ENCODE measurements at places on chromosomes 6 and 20.

GRCh38 chr6:108675226-108676200, 114.8 kb downstream of the FOXO3 start:
- DNase-seq, result no peak

GRCh38 chr6:134795691-134796090, 154.2 kb downstream of the ALDH8A1 start:
- no peak for DNase-seq

DNA sequence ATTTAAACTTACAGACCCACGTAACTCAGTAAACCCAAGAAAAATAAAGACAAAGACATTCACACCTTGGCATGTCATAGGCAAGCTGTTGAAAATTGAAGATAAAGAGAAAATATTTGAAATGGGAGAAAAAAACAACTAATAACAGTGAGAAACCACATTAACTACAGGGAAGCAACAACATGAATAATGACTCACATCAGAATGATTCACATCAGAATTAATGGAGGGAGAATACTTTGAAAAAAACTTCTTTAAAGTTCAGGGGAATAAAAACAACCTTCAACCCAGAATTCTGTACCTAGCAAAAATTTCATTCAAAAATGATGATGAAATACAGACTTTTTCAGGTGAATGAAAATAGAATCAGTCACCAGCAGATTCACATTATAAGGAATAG, 32.9 kb upstream of the SLC22A3 start:
- no peak for DNase-seq

GRCh38 chr20:63054681-63055240, 48.0 kb upstream of the BHLHE23 start:
- no peak for DNase-seq

DNA sequence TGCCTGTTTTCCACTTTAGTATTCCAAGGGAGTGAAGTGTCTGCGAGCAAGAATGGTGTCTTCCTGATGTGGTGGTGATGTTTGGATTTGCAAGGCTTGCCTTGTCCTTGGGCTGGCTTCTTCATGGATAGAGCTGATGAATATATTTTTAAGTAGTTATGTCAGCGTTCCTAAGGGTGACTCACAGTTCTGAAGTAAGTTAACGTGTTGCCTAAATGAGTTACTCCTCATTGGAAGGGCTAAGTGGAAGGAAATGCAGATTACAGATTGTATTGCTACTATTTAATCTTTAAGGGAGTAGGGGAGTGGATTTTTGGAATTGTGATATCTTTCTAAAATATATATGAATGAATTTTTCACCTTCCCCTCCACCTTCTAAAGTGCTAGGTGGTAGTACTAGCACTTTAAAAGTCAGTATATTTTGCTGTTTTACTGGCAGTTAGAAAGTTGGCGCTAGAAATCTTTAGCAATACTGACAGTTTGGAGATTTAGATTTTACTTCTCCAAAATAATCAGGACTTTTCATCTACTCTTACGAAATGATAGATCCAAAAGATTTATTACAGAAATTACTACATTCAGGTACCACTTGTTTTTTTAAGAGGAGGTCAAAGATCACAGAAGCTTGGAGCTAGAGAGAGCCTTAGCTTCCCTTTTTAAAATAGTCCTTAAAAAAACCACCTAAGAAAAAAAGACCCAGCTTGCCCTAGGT, 197.4 kb downstream of the JARID2 start:
- peak; percentile 66 for DNase-seq

- DNase-seq, result no peak
Observed at GRCh38 chr20:49179368-49180277, 8.5 kb downstream of the STAU1 start.

GRCh38 chr6:165952514-165952913, 215.1 kb downstream of the TBXT start:
- no peak for DNase-seq

DNA sequence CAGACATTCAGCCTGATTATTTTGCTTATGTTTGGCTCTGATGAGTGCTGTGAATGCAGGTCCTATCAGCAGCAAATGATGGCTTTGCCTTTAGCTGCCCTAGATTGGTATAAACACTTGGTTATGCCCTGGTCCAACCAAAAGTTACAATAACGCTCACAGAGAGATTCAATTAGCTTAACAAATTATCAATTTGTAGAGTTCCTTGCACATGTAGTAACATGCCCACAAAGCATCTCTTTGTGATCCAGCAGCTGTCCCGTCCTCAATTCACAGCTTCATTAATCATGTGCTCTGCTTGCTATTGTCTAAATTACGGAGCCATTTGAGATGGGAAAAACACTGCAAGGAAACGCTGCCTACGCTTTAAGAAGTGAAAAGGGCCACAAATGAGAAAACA, 457.9 kb downstream of the HDGFL1 start:
- DNase-seq, result no peak

GRCh38 chr6:28693751-28694443, 168.2 kb downstream of the GPX5 start:
- no peak for DNase-seq

GRCh38 chr6:137106183-137106582, 61.4 kb upstream of the IL20RA start:
- no peak for DNase-seq
